ENCODE measurements at places on chromosomes 1 and 21.

DNA sequence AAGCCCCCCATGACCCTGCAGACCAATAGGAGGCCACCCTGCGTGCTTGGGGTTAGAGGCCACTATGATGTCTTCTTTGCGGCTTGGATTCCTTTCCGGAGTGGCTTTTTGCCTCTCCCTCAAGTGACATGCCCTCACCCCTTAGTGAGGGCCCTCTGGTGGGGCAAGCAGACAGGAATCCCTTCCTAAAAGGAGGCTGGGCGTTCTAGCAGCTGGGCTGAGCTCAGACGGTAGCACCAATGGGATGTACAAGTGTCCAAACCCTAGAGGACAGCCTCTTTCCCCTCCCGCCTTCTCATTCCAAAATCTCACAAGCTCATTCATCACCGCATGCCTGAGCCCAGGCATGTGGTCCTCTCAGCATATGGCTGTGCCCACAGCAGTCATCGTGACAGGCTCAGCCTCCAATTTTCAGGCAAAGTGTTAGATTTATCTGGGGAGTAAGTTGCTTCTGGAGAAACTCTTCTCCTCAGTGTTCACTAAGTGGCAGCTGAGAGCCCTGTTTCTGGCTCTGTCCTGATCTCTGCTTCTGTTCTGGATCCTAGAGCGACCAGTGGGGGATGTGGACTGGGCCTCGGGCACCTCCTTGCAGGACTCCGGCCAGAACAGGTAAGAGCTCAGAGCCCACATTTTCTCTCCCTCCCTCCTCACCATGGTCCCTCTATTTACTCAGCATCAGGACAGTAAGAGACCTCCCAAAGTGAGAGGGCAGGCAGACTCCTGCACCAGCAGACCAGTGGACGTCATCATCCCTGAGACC, 4.8 kb downstream of the KIAA1614 start:
- DNase-seq, result peak; percentile 34

DNA sequence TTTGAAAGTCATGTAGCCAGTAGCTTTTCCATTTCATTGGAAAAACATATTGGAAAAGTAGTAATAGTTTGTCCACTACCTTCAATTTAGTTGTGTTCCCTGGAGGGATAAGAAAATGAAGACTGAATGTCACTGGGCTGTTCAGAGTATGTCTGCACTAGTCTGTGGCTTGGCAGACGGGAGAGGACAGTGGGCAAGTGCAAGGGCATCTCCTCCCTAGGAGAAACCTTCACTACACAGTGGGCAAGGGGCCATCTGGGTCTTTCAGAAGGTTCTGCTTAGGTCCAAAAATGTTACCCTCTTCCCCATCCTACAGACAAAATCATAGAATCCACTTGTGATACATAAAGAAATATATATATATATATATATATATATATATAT, 118.1 kb downstream of the C1orf21 start:
- no peak for DNase-seq

DNA sequence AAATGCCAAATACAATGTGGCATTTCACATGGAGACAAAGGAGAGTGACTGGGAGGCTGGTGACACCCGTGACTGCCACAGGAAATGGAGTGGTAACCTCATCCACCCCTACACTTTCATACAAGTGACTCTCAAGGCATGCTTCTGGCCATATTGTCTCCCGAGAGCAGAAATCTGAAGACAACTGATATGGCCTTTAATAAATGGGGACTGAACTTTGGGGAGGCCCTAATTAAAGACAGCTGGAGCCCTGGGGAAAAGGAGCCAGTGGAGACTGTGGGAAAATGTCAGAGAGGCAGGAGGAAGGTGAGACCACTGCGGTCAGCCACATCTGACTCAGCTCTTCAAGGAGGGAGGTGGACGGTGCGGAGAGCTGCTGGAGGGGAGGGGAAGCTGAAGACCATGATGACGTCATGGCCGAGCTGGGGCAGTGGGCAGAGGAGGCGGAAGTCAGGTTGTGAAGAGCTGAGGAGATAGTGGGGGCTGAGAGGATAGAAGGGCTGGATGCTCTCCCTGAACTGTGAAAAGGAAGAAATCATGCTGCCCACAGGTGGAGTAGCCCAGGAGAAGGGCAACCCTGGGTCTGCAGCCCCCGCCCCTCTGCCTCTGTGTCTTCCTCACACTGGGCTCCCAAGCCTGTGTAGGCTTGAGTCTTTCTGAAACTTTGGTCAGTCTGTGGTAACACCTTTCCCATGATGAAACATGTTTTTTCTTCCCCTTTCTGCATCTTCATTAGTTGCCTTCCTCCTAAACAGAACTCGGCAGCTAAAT, 14.0 kb upstream of the NCF2 start:
- DNase-seq, result no peak

DNA sequence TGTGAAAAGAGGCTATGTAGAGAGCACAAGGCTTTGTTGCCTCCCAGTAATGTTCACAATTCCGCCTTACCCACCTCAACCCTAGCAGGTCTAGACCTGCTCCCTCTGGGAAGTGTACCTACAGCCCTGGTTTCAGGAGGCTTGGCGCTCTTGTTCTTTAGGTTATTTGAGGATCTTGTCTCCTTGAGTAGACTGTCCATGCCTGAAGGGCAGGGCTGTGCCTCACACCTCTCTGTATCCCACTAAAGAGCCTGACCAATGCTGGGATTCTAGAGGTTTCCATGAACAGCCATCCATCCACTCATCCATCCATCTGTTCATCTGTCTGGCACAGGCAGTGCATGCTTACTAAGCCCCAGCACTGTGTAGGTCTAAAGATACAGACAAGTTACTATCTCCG, 1.0 kb downstream of the RAB7B start:
- no peak for DNase-seq

DNA sequence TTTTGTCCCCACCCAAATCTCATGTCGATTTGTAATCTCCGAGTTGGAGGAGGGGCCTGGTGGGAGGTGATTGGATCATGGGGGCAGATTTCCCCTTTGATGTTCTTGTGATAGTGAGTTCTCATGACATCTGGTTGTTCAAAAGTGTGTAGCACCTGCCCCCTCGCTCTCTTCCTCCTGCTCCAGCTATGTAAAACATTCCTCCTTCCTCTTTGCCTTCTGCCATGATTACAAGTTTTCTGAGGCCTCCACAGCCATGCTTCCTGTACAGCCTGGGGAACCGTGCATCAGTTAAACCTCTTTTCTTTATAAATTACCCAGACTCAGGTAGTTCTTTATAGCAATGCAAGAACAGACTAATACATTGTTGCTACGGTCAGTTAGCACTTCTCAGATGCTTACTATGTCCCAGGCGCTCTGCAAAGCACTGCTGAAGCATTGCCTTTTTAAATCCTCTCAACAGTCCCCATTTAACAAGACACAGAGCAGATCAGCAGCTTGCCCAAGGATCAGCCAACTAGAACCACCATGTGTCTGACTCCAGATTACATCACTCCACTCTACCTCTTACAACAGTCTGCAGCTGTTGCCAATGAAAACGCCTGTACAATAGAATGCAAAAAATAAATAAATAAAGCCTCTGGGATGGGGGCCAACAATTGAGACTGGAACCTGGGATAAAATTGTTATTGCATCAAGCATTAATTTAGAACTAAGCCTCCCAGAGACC, 52.4 kb upstream of the USP1 start:
- DNase-seq, result no peak

DNA sequence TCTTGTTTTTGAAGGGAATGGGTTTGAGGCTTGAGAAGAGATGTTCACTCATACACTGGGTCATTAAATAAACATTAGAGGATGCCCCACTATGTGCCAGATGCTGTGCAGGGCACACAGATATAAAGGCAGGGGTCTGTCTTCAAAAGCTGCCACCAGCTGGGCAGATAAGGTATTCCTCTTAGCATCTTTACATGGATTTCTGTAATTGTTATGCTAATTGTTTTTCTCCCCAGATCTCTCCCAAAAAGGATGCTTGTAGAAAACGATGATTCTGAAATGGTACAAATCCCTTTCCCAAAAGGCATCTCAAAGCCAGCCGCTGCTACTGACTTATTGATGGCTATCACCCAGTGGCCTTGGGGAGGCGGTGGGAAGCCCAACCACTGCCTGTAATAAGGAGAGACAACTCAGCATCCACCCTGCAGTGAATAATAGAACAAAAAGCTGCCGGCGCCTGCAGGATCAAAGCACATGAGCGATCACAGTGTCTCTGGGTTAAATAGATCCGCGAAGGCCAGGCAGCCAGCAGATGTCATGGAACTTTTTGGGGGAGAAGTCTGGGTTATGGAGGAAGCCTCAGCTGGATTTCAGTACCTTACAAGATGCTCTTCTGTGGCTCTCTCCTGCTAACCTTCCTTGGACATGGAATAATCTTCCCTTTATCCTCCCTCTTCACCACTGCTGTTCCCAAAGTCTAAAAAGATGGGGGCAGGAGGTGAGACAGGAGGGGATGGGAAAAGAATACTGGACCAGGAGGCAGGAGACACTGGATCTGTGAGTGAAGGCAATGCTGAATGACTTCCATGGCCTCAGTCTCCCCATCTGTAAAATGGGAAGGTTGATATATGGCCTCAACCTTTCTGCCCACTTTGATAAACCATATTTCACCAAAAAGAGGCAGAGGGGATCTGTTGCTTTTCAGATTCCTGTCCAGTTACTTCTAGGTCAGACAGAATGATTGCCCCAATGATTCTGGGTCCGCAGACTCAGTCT, 54.8 kb upstream of the CD34 start:
- peak; percentile 6 for DNase-seq

- DNase-seq, result no peak
Observed at GRCh38 chr1:187921426-187921825, 1092.7 kb downstream of the PLA2G4A start.
